MCF 10A (cell line): ENCODE measurements at places on chromosomes 3 and 15. TPM values are rescaled to one million over a fixed set of nuclear protein-coding genes. Genes with fewer than 3 reads are reported as not detected.

IGF2BP2 gene
- 108 and 154 TPM in 2 replicates for total RNA-seq

FGD5 gene
- total RNA-seq: not detected in 2 replicates

BOC gene
- 1.8 and 2.3 TPM in 2 replicates for total RNA-seq

TRANK1 gene
- total RNA-seq: 4.7 and 4.9 TPM in 2 replicates

LRIG1 gene
- 15.2 and 17.2 TPM in 2 replicates for total RNA-seq

DNA sequence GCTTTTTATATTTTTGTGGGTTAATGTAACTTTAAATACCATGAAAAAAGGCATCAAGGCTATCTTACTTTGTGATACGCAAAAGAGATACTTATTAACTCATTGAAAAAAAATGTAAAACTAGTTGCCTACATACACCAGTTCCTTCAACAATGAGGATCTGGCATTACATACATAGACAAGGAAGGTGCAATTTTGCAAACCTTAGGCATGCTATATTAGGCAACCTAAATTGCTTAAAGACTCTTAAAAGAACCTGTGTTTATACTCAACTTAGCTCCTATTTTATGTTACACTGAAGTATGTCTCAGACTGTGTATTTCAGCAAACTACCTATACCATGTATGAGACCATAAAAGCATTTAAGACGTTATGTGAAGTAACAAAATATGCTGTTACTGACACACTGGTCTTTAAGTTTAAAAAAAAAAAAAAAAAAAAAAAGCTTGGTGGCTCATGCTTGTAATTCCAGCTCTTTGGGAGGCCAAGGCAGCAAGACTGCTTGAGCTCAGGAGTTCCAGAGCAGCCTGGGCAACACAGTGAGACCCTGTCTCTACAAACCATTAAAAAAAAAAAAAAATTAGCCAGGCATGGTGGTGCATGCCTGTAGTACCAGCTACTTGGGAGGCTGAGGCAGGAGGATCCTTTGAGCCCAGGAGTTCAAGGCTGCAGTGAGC, 9.1 kb downstream of the TASOR start:
- DNase-seq: no peak

- peak; percentile 13 for DNase-seq
These were observed 17.5 kb upstream of the EIF2B5 start for GRCh38 chr3:184117636-184118035.

DNA sequence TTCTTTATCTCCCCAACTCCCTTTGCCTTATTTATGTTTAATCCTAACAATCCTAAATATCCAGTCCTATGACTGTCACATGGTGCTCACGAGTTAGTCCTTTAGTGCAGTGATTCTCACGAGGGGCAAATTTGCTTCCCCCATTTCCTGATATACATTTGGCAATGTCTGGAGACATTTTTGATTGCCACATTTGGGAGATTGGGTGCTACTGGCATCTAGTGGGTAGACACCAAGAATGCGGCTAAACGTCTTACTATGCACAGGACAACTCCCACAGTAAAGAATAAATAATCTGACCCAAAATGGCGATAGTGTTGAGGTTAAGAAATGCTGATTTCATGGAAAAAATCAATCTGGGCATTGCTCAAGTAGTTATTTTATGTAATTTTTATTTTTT, 466.5 kb downstream of the ROBO2 start:
- no peak for DNase-seq

DNA sequence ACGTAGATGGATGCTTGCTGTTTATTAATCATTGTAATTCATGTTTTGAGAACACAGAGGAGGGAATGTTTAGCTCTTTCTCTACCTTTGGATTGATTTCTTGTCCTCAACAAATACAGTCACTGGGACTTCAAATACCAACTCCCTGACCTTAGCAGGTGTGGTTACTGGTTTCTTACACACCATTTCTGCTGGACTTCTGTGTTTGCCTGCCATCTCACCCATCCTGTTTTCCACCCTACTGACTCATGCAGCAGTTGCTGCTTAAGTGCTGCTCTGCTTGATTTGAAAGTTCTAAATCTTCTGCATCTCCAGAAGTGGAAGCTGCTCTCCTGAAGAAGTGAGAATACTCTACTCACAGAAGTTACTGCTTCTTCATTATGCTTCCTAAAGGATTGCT, 170.3 kb downstream of the ZPLD1 start:
- no peak for DNase-seq

DNA sequence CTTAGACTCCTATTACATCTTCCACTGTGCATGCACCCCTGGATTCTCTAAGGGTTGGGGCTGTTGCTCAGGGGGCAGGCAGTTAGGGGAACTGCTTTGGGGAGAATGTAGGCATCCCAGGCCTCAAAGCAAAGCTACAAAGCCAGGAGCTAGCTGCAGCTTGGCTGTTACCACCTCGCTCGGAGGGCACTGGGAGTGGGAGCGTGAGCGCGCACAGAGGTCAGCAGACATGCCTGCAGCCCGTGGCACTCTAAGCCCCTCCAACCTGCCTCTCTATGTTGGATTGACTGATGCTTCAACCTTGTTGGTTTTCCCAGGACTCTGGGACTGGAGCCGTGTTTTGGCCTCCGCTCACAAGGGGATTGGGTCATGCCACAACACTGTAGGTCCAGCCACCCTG, 69.8 kb downstream of the CPN2 start:
- no peak for DNase-seq

DNA sequence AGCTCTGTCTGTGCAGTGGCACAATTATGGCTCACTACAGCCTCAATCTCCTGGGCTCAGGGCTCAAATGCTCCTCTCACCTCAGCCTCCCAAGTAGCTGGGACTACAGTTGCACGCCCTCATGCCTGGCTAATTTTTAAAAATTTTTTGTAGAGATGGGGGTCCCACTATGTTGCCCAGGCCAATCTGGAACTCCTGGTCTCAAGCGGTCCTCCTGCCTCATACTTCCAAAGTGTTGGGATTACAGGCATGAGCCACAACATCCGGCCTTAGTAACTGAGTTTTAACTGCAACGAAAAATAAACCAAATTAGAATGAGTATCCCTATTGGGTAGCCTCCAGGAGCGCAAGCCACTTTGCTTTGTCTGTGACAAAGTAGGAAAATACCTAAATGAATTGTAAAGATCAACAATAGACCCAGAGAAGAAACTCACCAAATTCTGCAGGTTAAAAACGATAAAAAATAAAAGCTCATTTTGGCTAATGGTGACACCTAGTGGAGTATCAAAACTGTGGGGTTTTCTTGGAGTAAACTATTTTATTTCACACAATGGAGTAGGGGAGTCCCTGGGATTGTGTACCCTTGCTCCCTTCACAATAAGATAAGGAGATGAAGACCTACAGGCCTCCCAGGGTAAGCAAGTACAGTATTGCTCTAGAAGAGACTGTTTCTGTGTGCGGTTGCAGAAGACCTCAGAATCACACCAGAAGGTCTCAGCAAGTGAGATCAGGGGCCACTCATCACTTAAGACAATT, 21.0 kb upstream of the CA12 start:
- DNase-seq: peak; percentile 58

DNA sequence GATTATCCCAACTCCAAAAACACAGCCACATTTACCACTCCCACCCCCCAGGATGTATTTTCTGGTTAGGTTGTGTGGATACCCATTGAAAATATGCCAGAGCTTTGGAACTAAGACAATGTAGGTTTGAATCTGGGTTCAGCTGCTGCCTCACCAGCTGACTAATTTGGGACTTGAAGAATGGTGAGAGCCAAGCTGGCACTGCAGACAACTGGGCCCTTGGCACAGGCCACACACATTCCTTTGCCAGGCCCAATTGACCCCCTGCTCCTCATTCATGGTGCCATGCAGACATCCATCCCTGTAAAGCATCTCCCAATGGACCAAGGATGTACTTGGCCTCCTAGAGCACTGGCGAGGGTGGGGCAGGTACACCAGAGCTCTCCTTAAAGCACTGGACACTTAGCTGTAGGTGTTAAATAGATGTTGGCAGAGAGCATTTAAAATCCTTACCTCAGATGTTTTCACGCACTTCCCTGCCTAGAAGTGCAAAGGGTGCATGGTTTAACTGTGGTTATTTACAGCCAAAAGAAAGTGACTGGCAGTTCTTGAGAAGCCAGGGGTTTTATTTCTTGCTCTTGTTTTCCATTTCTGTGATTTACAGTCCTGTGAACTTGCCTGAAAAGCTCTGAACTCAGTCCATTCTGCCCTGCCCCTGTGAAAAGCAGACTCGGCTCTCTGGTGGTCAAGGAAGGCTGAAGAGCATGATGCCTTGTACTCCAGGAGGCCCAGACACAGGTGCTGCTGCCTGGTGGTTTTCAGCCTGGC, 138.5 kb downstream of the CLSTN2 start:
- no peak for DNase-seq

DNA sequence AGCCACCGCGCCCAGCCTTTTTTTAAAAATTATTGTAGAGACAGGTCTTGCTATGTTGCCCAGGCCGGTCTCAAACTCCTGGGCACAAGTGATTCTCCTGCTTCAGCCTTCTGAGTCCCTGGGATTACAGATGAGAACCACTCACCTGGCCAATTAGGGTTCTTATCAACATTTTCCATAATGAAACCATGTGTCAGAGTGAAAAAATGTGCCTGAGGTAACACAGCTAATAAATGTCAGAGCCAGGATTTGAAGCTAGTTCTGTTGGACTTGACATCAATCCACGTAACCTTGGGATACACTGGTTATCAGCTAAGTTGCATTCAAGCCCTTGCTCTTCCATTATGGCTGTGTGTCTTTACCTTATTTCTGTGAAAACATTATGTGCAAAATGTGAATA, 29.1 kb downstream of the CHST14 start:
- DNase-seq: no peak

DNA sequence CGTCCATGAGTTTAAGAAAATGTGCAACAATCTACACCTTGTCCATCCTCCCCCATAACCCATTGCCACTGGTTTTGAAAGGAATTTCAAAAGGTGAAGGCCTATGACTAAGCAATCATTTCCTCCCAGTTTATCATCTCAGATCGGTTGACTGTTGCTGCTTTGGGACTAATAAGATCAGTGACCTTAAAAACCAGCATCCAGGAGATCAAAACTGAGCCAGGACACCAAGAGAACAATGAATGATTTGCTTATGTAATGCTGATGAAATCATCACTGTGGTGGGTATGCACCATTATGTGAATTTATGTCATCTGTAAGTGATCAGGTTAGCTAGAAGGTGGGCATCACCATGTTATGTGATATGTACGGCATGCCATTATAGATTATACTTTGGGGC, 195.5 kb downstream of the SSR3 start:
- DNase-seq: no peak

- no peak for DNase-seq
These were observed 875.4 kb downstream of the MCTP2 start for GRCh38 chr15:95106801-95107200.
